ENCODE measurements at places on chromosomes 12 and 14.

- no peak for DNase-seq
Observed at GRCh38 chr14:95157048-95157326, 342 bp downstream of the DICER1 start.

DNA sequence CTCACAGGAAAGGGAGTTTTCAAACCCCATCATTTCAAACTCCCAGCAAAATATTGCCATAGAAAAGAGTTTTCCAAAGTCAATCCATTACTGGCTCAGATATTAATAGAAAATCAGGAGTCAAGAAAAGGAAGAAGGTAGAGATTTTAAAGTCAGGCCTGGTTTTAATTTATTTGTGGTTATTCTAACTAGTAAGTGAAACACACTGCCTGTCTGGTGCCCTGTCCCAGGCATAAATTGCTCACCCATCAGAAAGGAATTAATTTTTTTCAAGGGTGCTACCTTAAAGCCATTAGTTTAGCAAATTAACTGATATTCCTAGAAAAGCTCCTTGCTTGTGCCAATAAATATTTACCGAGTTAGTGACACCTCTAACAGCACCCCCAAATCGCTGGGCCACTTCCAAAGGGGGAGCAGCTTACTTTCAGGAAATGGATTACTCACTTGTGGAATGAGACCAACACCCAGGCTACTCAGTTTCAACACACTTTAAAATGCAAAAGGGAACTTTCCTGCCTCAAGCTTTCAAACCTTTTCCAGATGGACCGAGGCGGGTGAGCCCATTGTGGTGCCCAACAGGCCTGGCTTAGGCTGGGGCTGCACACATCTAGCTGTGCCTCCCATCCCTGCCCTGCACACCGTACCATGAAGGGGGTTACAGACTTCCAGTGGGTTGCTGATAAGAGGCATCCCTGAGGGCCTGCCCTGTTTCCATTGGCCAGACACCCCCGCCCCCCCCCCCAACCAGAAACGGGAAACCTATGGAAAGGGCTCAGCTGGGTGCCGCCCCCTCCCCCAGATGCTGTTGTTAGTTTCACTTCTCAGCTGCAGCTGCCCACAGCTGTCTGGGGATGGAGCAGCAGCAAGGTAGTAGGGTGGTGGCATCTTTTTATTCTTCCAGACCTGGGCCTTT is 117.2 kb downstream of the SAMD4A start:
- no peak for DNase-seq

DNA sequence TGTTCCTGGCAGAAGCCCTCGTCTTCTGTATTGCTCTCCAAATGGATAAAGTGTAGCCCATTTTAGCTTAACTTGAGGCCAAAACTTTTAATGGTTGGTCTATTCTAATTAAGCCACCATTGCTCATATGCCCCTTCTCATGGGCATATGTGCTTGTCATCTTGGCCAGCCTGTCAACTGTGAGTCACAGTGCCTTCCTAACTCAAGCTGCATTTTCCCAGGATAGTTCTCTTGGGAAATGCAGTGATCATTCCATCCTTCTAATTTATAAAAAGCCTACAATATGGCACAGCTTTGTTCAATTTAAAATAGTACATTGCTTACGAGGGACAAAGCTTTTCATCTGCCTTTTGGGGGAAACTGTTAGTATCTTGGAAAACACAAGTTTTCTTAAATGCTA is 6.6 kb downstream of the PTHLH start:
- no peak for DNase-seq

DNA sequence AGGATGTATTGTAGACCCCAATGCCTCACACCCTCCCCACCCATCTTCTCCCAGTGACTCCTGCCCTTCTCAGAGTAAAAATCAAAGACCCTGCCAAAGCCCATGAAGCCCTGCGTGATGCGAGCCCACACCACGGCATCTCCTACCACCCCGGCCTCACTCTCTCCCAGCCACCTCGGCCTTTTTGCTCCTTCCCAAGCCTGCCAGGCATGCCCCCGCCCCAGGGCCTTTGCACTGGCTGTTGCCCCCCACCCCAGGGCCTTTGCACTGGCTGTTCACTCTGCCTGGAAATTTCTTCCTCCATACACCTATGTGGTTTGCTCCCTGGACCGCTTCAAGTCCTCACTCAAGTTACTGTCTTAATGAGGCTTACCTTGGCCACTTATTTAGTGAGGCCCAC is 5.0 kb upstream of the CHGA start:
- DNase-seq = no peak

Measured in CD4-positive, alpha-beta T cell (primary cell).